ENCODE measurements at places on chromosomes 3 and 15.

DNA sequence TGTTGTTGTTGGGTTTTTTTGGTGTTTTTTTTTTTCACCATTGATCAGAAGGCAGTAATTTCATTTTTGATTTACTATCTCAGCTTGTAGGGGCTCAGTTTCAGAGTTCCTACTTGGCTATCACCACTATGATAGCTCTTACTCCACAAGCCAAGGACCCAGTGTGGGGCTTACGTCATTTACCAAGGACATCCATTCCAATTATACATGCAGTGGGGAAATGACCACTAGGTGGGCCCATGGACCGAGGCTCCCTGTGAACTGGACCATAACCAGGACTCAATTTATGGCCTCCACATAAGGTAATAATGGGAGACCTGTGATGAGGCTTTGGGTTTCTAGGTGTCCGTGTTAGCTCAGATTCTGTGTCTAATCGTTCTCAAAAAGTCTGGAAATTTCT is 67.5 kb upstream of the CACNA1D start:
- DNase-seq, result no peak

GRCh38 chr3:21803604-21804003 is 52.6 kb upstream of the ZNF385D start:
- DNase-seq, result no peak

GRCh38 chr3:185199206-185199605 is 46.3 kb upstream of the C3orf70 start:
- DNase-seq, result no peak

GRCh38 chr3:23837286-23837685 is 31.5 kb downstream of the UBE2E1 start:
- DNase-seq, result no peak

- no peak for DNase-seq
Observed at GRCh38 chr3:171407759-171408158, 52.4 kb downstream of the TNIK start.

GRCh38 chr3:16069149-16069922 is 105.1 kb upstream of the GALNT15 start:
- no peak for DNase-seq

Data from amygdala (tissue), 56 donors.